ENCODE measurements at places on chromosomes 2 and 18.
A peak's percentile ranks its signal among the peaks of the same experiment; 100 is the strongest.

DNA sequence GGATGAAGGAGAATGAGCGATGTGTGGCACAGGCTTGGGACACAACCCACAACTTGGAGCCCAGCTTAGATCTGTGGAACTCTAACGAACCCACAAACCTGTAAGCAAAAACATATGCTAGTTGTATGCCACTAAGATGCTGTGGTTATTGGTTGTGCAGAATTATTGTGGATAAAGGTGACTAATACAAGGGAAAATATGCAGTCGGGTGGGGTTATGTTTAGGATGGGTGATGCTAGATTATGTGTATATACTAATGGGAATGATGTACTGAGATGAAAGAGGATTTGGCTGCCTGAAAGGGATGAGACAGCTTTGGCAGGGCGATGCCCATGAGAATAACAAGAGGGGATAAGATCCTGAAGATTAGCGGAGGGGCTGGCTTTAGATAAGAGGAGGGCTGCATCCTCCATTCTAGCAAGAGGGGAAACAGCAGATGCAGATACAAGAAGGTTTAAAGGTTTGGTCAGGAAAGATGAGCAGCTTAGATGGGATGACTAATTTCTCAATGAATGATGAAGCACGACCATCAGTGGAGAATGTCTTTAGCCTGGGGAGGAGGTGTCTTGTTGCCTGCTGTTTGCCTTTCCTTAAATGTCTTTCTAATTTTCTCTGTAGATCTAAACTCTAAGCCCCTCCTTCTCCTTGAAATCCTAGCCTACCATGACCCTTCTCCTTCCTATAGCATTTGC lies 49.6 kb downstream of the GALNT14 start:
- DNase-seq: no peak

- no peak for DNase-seq
Measured at GRCh38 chr18:32618546-32618945, 147.9 kb upstream of the GAREM1 start.

GRCh38 chr2:219448776-219449341 lies 14.2 kb downstream of the SPEG start:
- DNase-seq: no peak

DNA sequence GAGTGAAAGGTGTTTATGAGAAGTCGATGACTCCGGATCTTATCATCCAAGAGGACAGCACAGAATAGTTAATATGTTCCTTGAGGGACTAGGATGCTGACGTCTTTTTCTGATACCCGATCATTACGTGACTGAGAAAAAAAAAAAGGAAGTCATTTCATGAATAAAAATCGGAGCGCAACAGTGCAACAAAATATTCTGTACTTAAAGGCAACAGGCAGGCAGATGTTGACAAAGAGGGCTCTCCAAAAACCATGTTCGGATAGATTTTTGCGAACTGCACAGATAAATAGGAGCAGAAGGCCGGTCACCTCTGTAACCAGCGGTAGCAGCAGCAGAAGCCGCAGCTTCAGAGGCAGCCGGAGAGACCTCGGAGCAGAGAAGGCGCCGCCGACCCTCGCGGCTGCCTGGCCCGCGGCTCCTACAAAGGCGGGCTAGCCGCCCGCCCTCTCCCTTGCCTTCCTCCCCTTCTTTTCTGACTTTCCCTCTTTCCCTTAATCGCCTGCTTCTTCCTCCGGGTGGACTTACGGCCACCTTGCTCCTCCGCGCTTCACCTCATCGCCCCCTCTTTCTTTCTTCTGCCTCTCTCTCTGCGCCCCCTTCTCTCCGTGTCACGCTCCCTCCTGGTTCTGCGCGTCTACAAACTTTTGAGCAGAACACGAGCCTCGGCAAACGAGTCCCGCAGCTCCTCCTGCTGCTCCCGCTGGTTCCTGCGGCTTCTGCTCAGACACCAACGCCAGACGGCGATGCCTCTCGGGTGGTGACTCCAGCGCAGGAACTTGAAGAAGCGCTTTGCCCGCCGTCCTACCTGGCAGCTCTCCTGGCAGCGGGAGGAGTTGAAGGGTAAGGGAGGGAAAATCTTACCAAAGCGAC lies at the start of gene ADCYAP1:
ADCYAP1 (plus strand) TSS at position 654 of the 873 bp plus-strand sequence. CDS start 516 bp downstream, outside the sequence.
- DNase-seq: no peak

- DNase-seq: no peak
Measured at GRCh38 chr2:26429779-26430578, 28.3 kb downstream of the DRC1 start.

GRCh38 chr2:173898178-173898668 lies 67.0 kb downstream of the SP3 start:
- DNase-seq: no peak

- no peak for DNase-seq
Measured at GRCh38 chr2:30453498-30453897, 6.5 kb downstream of the LCLAT1 start.

- DNase-seq: peak; percentile 41
Measured at GRCh38 chr18:10121786-10122515, 208.1 kb downstream of the VAPA start.

DNA sequence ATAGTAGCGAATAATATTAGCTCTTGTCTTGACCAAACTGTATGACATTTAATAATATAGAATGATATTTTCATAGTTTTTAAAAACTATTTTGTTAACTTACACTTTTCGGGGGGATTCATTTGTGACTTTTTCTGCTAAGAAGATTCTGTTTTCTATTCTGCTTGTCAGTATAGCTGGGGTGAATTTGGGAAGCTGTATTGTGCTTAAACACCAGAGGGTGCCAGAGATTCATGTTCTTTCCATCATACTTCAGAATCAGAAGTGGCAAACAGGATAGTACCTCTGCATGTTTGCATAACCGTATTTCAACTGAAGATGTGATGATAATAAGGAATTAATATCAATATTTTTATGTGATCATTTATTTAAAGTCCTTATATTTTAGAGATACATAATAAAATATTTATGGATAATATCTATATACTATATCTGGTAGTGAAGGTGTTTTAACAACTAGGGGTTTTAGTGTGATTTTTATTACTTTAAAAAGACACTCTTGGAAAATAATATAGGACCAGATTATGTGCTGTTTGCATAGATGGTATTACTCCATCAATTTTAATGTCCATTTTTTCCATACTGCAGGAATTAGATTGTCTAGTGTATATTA lies 81.0 kb downstream of the TAF4B start:
- no peak for DNase-seq

DNA sequence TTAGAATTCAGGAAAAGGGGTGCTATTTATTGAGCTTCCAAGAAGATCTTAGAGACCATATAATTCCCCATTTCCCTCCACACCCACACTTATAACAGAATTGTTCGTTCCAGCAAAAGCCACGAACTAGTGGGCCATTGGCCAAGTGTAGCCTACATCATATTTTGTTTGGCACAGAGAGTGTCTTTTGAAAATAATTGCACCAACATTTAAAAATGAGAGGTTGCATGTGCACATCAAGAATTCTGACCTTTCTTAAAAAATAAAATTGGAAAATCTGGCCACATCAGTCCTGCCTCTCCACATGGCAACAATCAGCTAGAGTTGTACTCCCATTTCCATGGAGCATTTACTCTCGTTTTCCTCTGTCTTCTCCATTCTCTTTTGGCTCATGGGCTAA lies 655.5 kb upstream of the FANCL start:
- DNase-seq: no peak
